ENCODE measurements at places on chromosomes 6 and 20. TPM values are rescaled to one million over a fixed set of nuclear protein-coding genes. Genes with fewer than 3 reads are reported as not detected.

Gene EFCAB8
- 0.06 TPM for total RNA-seq

- no peak for DNase-seq
Measured at GRCh38 chr20:48454671-48455490, 372.9 kb downstream of the PREX1 start.

GRCh38 chr6:52966101-52966500, 29.0 kb downstream of the GSTA4 start:
- no peak for DNase-seq

DNA sequence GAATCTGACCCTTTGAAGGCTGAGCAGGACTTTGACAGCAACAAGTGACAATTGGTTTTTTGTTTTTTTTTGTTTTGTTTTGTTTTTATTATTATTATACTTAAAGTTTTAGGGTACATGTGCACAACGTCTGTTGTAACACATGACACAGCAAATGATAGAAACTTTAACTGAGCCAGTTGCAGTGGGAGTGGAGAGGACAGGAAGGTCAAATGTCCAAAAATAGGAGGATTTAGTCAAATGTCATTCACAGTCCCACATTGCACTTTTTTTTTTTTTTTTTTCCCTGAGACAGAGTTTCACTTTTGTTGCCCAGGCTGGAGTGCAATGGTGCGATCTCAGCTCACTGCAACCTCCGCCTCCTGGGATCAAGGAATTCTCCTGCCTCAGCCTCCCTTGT, 223.0 kb downstream of the HIVEP2 start:
- DNase-seq, result no peak

DNA sequence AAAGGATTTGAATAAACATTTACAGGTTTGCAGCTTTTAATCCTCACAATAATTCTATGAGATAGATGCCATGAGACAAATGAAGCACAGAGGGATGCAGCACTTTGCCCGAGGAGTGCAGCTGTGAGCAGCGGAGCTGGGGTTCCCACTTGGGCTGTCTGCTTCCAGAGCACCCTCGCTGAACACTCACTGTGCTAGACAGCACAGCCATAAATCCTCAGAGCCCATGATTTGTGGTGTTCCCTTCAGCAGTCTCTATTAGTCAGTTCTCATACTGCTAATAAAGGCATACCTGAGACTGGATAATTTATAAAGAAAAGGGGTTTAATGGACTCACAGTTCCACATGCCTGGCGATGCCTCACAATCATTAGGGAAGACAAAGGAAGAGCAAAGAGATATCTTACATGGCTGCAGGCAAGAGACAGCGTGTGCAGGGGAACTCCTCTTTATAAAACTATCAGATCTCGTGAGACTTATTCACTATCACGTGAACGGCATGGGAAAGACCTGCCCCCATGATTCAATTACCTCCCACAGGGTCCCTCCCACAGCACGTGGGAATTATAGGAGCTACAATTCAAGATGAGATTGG, 25.3 kb upstream of the CTAGE9 start:
- no peak for DNase-seq

Gene ENPP5
- 0.94 TPM for total RNA-seq

GRCh38 chr20:23248461-23248882, 102.1 kb upstream of the NXT1 start:
- DNase-seq, result no peak

Gene IMPG1
- total RNA-seq, result not detected

DNA sequence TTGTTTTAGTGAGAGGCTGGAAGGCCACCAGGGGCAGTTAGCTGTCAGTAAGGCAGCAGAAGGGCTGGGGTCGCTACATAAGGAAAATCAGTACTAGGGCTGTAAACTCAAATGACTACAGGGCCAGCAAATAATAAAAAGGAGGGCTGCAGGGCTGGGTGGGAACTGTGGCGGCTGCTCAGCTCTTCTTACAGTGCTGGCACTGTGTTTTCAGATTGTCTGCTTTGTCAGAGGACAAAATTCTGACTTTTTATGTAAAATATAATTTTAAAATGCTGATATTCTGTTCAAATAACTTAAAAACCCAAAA, 23.2 kb downstream of the HLA-A start:
- DNase-seq, result no peak

Gene JPH2
- total RNA-seq, result 19.1 TPM

GRCh38 chr6:79717989-79718388, 86.9 kb downstream of the SH3BGRL2 start:
- DNase-seq, result no peak

DNA sequence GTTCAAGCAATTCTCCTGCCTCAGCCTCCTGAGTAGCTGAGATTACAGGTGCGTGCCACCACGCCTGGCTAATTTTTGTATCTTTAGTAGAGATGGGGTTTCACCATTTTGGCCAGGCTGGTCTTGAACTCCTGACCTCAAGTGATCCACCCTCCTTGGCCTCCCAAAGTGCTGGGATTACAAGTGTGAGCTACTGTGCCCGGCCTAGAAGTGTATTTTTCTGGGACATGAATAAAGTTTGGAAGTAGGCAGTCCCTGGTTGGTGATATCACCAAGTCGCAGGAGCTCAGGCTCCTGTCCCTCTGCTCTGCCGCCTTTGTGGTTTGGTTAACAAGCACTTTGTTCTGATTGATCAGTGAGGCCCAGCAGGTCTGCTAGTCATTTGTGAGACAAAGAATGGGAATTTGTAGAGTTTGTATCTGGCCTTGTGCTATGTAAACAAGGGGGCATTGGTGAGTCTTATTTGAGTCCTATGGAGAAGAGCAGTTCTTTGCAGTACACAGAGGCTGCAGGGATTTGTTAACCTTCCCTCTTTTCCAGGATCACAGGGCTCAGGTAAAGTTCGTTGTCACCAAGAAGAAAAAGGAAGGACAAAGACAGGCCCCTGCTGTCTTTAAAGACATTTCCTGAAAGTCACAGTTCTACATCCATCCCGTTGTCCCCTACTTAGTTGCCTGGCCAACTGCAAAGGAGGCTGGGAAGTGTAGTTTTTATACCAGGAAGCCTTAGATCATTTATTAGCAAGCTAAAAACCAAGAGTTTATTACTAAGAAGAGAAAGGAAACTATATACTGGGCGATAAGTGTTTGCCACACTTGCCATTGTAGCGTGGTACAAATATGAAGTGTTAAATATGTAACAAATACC, 13.1 kb downstream of the MTHFD1L start:
- no peak for DNase-seq

DNA sequence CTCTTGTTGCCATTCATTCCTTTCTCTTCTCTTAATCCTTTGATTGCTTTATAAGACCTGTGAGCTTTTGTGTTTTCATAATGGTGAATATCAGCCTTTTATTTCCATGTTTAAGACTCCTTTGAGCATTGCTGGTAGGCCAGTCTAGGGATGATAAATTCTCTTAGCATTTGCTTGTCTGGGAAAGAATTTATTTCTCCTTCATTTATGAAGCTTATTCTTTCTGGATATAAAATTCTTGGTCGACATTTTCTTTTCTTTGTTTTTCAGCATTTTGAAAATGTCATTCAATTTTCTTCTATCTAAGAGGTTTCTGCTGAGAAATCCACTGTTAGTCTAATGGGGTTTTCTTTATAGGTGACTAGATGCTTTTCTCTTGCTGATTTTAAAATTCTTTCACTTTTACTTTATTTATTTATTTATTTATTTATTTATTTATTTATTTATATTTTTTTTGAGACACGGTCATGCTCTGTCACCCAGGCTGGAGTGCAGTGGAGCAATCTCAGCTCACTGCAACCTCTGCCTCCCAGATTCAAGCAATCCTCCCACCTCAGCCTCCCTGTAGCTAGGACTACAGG, 15.0 kb downstream of the ARFGEF3 start:
- no peak for DNase-seq

GRCh38 chr6:99330159-99330558, 19.3 kb downstream of the FAXC start:
- peak; percentile 40 for DNase-seq

DNA sequence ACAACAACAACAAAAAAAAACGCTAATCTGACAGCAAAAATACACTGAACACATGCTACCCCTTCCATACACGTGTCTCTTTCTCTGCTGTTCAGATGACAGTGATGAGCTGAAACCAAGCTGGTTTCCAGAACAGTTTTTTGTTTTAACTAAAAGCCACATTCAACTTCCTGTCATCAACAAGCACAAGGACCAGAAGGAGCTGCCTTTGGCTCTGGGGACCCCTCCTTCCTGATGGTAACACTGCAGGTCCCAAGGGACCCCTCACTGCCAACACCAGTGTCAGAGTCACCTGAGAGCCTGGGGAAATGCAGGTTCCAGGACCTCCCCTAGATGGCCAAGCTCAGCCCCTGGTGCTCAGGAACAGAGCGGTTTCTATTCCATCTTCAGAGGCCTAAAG, 6.0 kb downstream of the CST7 start:
- no peak for DNase-seq

DNA sequence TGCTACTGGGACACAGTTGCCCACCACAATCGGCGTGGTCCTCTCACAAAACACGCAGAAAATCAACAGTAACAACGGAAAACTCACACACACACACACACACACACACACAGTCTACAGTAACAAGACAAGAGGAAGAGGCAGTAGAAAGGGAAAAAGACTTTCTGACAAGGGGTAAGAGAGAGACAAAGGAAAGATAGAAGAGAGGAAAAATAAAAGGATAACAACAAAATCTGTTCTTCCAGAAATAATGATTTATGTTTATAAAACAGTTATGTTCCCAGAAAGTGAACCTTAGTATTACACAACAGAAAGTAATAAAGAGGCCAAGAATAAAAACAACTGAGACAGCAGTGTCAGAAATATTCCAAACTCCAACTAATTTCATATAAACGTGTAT, 2.9 kb downstream of the RANBP9 start:
- DNase-seq, result no peak

DNA sequence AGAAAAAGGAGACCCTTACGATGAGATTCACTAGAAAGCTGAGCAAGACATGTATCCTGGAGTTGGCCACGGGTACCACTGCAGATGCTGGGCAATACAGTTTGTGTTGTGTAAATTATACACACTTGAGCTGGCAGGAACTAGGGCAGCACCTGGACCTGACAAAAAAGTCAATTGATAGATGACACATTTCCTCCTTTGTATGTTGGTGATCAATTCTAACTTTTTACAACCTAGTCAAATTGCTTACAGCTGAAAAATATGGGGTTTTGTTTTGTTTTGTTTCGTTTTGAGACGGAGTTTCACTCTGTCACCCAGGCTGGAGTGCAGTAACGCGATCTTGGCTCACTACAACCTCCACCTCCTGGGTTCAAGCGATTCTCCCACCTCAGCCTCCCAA, 108.9 kb downstream of the UST start:
- no peak for DNase-seq

- DNase-seq, result peak; percentile 29
Measured at GRCh38 chr20:6708010-6708409, 59.5 kb upstream of the BMP2 start.

GRCh38 chr6:28543651-28544610, 18.2 kb downstream of the GPX5 start:
- DNase-seq, result no peak

GRCh38 chr20:22929661-22930060, 105.5 kb upstream of the SSTR4 start:
- DNase-seq, result no peak

Gene SAMD3
- total RNA-seq, result 0.29 TPM

DNA sequence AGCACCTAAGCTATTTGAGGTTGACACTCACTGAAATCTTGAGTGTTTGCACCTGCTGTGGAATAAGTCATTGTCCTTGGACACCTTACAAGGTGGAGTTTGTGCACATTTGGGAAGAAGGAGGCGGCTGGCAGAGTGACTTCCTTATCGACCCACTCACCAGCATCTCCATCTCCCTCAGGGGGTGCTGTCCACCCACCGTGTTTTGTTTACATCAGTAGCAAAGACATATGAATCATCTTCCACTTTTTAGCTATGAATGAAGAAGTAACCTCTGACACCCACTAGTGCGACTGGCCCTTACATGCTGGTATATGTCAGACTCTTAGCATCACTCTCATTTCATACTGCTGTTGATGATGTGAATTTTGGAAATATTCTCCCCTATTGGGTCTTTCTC, 119.5 kb upstream of the SGK1 start:
- peak; percentile 33 for DNase-seq

DNA sequence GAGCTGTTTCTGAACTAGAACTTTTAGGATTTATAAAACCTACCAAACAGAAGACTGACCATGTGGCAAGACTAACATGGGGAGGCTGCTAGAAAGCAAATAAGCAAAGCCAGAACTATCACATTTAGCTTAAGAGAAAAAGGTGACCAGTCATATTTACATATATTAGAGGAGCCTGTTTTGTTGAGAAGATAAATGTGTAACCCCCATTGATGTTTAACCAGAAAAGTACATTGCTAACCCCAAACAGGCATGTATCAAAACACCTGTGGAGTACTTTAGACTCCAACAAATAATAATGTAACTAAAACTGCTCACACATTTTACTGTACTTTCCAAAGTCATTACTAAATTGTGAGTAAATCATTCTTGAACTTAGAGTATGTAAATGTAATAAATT, 35.0 kb downstream of the AKIRIN2 start:
- DNase-seq, result no peak

Gene ID4
- total RNA-seq, result 13.6 TPM

GRCh38 chr6:44725070-44725469, 337.6 kb downstream of the CDC5L start:
- no peak for DNase-seq

Gene SLC18B1
- 4.2 TPM for total RNA-seq

DNA sequence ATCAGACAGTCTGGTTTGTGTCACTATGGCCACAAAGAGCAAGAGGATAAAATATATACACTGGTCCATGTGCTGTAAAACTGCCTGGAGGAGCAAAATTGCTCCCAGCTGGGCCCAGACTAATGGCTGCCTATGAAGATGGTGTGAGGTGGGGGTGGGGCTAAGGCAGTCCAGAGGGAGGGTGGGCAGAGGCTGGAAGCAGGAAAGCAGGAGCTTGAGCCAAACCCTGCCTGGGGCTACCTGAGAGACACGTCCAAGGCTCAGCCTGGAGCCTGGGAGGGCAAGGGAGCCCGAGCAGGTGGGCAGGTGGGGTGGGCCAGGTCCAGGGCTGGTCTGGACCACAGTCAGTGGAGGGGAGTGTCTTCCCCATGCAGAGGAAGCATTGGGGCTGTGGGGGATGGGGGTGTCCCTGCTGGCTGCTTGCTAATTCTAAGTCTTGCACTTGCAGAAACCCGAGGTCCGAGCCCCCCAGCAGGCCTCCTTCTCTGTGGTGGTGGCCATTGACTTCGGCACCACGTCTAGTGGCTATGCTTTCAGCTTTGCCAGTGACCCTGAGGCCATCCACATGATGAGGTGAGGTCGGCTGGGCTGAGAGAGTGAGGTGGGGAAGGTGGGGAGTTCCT, 9.5 kb downstream of the HSPA12B start:
- no peak for DNase-seq
